ENCODE measurements at places on chromosomes 7 and 10.

DNA sequence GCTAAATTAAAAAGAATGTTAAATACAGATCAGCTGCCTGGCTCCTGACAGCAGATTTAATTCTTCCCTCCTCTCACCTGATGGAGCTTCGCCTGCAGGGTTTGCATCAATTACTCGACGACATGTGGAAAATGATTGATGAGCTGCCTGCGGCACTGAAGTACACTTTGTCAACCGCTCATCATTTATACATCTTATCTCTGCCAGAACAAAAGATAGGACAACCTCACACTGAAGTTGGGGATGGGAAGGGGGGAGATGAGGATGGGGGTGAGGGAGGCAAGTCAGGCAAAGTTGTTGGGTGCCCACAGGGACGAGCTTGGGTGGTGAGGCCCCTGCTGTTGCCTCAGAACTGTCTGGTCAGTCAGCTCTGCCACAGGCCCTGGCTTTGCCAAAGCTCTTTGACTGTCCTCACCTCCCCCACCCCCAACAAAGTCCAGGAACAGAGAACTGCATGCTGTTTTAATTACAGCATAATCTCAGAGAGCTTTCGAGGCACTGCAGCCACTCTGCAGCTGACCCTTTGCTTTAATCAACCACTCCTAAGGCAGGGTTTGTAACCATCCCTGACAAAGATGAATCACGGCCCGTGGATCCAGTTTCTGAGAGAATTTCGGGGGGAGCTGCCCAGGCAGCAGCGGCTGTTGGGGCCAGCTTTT, 702.3 kb downstream of the LRMDA start:
- DNase-seq = no peak

DNA sequence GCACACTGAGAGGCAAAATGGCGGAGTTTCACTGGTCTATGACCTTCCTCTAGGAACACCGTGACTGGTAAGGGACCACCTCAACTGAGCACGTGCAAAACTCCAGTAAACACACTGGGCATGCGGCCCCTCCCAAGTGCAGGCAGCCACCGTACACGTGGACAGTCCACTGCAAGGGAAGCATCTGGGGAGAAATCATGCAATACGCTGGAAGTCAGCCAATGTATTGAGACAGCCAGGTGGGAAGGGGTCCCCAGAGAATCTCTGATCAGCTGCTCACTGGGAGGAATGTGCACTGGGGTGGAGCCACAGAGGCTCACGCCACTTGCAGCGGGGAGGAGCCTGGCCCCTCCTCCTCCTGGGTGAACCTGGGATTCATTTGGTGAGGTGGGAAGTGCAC, 49.3 kb downstream of the CFAP46 start:
- DNase-seq = no peak

DNA sequence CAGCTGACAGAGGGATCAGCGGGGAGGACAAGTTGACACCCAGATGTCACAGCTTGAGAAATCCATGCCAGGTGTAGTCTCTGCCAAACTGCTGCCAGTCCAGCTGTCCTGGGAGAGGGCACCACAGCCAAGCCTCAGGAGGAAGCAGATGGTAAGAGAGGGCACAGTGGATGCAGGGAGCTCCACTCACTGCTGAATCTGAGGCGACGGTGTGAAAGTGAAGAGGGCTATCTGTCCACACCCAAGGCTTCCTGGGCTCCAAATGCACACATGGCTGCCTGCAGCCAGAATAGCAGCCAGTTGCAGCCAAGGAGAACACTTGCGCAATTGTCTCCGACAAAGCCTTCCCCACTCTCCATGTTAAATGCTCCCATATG, 502.4 kb downstream of the GRID1 start:
- no peak for DNase-seq

DNA sequence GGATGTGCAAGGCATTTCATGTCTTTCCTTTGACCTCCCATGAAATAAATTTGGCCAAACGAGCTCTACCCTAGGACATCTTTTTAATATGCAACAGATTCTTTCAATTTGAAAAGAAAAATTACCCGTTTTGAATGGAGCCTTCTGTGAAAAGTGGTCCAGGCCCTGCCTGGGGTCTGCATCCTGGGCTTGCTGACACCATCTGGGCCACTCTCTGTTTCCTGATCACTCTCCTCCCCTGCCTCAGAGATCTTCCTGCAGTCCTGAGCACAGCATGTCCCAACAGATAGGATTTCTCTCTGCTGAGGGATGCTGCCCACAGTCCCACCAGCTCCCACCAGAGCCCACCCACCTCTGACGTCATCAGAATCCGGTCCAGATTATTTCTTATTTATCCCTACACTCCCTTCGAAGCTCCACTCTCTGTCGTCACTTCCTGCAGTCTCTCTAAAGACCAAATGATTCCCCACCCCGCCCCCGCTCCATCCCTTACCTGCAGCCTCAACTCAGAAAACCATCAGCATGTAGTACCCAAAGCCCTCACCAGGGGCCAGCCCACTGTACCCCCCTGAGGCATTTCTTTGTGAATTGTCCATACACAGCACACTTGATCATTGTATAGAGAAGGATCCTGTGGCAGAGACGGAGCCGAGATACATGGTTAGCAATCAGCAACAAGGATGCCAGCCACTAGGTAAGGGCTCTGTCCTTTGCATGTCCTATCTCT, 192.1 kb upstream of the MGMT start:
- no peak for DNase-seq

GRCh38 chr7:40301486-40302068, 166.8 kb downstream of the SUGCT start:
- DNase-seq = no peak

DNA sequence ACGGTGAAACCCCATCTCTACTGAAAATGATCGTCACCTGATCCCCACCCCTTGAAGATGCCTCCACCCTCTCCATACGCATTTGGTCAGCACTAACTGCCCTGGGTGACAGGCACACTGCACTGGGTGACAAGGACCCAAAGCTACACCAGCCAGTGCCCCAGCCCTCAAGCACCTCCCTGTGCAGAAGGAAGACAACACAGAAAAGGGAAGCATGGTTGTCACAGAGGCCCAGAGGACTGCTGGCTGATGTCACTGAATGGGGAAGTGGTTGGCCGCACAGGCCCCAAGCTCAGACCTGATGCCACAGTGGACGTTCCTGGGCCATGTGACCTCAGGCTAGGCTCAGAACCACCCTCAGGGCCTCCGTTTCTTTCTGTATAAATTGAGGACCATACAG, 4.2 kb upstream of the PILRA start:
- DNase-seq = no peak

- DNase-seq = no peak
Measured at GRCh38 chr10:132697578-132698200, 88.3 kb downstream of the NKX6-2 start.

- DNase-seq = no peak
Measured at GRCh38 chr7:66443946-66444345, 184.7 kb upstream of the KCTD7 start.

Data from neural crest cell (in vitro differentiated cells).